Cortex of kidney (tissue), 1 donor: ENCODE measurements at places on chromosomes 2 and 18.

GRCh38 chr2:213129311-213129710, 22.1 kb downstream of the IKZF2 start:
- no peak for DNase-seq

DNA sequence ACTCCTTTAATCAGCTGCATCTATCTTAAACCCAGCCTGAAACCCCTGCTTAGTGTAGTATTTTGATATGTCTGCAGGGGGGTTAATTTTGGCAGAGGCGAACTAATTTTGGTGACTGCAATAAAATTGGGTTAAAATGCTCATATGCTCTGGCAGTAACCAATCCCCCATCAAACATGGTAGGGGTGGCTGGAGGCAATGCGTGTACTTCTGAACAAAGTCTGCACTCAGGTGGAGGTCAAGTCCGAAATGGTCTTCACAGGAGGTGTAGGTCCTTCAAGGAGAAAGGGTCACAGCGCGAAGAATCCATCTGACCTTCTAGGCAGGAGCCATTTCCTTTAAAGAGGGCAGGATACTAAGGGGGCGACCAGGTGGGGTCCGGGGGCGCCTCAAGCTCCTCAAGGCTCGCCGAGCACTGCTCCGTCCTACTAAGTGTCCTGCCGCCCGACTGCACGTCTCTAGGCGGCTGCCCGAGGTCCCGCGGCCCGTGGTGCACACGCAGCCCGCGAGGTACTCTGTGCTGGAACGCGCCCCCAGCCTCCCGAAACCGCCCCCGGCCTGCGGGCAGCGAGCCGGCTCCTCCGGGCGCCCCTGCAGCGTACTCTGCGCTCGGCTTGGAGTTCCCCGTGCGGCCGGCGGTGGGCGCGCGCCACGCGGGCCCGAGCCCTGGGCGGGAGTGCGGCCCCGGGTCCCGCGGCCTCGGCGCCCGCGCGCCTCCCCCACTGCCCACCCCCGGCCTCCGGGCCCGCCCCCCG, 1.7 kb upstream of the LDLRAD4 start:
- DNase-seq, result no peak

DNA sequence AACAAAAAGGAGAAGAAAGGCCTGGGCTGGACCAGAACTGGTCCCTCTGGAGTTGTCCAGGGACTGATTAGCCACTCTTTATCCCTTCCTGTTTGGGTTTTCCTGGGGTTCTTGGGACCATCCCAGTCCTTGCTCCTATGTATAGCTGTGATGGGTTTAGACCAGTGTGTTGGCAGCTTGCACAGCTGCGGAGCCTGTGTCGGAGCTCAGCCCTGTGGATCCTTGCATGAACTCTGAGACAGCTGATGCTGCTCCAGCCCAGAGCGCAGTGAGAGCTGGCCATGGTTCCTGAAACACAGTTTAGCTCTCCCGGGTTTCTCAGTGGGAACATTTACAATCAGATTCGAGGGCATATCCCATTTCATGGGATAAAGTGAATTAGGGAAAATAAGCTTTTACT, 16.9 kb downstream of the IMPA2 start:
- DNase-seq, result no peak

GRCh38 chr18:903701-904100, 970 bp upstream of the ADCYAP1 start:
- no peak for DNase-seq

DNA sequence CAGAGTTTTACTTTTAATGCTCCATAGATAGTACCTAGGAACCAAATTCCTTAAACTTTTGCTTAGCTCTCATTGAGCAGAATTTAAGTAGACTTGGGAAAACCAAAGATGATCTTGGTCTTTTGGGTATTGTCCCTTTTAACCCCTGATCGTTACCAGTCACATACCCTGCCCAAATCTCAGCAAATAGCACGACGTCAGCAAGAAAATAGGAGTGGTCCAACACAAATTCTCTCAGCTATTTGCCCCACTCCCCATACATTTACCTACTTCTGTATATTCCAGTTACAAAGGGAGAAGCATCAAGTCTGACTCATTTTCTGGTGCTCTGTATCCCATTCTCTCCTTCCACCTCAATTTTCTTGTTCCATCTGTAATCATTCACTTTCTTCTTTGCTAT, 387.3 kb downstream of the CCDC85A start:
- no peak for DNase-seq

DNA sequence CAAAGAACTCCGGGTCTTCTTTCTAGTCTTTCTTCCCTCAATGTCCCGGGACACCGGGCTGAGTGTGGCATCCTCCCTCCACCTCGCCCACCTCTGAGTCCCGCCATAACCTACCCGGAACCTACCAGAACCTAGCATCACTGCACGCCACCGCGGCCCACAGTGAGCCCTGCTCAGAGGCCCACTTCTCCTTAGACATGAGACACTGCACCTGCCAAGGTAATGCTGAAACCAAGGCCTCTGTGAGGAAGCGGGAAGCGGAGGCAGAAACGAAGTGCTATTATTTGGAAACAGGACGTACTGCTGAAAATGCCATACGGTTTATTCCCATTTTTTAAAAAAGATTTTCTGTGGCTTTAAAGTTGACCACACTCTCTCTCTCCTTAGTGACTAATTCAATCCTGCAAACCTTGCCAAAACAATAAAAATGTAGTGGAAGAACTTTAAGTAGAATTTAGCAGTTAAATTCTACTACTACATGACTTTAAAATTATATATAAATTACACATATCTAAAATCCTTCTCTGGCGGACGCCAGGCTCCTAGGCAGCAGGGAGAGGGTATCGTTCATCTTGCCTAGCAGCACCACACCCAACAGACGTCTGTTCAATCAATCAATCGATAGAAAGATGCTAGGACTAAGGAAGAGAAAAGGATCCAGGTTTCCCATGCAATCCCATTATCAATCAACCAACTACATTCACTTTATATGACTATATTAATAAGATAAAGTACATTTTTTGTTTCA, 82.0 kb downstream of the ZNF516 start:
- DNase-seq, result no peak

DNA sequence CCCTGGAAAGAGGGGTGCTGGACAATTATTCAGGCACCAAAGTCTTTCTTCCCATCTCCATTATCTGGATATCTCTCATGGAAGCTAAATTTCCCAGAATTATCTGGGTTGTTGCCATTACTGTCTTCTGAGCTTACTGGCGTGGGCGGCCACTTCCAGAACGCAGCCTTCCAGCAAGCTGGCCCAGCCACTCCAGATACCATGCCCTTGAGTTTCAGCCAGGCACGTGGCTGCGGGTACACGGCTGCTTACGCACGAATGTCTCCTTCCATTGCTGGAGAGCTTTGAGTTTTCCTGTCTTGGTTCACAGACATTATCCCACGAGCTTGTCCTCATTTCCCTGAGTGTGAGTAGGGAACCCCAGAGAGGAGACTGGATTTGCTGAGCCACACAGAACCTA, 32.7 kb downstream of the CELF4 start:
- no peak for DNase-seq

- DNase-seq, result no peak
Measured at GRCh38 chr2:95377216-95378123, 25.0 kb upstream of the FAHD2A start.

- DNase-seq, result no peak
Measured at GRCh38 chr18:56575819-56576663, 62.4 kb downstream of the TXNL1 start.

GRCh38 chr2:15982285-15983044, 42.1 kb downstream of the MYCN start:
- no peak for DNase-seq
